Kidney glomerular epithelial cell (primary cell): ENCODE measurements at places on chromosomes 6 and 20.

GRCh38 chr6:37551446-37551845, 51.8 kb upstream of the CCDC167 start:
- DNase-seq = no peak

DNA sequence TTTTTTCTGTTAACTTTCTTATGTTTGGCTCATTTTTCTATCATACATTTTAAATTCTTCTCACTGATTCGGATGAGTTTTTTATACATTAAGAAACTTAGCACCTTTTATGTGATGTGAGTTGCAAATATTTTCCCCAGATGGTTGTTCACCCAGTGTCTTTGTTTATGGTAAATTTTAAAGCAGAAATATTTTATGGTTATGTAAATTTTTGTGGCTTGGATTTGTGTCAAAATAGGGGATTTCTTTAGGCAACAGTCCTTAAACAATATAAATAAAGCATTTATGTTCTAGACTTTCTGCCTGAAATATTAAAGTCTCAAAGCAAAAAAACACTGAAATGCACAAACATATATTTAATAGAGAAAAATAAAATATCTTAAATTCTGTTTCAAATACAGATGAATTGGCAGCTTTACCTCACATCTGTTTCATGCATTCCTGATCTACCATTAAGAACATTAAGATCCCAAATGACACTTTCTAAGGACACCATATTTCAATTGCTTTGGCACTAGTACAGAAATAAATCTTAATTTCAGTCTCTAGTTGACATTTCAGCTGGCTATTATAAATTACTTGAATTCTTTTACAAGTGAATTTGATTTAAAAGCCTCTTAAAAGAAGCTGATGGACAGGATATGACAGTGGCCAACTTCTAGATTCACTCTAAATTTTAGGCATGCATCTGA, 646.6 kb downstream of the HACE1 start:
- no peak for DNase-seq

DNA sequence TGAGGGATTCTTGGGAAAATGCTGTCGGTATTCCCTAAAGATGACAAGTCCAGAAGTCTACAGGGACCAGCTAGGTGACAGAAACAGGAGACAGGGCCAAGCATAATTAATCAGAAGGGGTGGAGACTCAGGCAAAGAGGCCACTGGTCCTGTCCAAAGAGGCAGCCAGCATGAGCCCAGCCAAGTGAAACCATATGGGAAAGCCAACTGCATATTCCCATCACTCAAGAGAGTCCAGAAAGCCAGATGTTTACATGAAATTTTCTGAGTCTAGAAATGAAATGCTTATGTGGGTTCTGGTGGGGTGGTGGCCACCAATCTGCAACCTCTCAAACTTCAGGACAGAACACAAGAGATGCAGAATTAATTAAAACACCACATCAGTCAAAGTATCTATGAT, 74.3 kb downstream of the ANKRD60 start:
- no peak for DNase-seq

- DNase-seq = no peak
Measured at GRCh38 chr6:143896126-143896860, 32.0 kb downstream of the ZC2HC1B start.

- DNase-seq = no peak
Measured at GRCh38 chr6:159234102-159234553, 64.9 kb downstream of the FNDC1 start.

DNA sequence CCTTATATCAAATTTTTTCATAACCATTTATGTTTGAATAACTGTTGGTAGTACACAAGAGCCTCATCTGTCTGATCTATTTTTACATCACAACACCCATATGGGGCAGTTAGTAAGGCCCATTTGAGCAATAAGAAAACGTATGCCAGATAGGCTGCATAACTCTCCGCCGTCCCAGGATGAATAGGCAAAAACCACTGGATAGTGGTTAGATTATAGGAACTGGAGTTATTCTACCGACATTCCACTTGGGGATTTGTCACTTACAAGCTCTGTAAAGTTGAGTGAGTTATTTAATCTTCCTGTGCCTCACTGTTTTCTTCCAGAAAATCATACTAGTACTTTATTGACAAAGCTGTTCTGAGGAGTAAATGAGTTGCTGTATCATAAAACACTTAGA, 881.9 kb downstream of the QKI start:
- no peak for DNase-seq

GRCh38 chr20:49620364-49621240, 52.7 kb upstream of the PTGIS start:
- no peak for DNase-seq

DNA sequence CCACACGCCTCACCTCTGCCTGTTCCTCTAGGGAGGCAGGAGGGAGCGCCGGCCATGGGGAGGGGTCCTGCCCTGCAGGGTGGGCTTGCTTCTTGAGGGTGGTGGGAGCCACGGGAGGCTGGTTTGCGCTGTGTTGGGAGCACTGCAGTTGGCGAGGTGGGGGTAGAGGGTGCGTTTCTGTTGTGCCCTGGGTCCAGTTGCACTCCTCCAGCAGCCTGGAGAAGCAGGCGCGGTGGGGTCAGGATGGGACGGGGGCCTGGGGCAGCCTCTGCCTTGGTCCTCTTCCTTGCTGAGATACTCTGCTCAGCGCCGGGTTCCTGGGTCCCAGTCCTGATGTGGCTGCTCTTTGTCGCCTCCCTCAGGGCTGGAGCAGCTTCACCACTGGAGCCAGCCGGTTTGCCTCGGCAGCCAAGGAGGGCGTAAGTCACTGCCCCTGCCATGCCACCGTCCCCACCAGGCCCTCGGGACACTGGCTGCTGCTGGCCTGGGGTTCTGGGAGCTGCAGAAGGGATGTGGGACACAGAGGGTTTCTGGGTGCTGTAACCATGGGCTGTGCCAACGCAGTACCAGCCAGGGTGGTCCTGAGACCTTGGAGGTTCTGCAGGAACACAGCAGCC, 8.4 kb downstream of the ARFGAP1 start:
- no peak for DNase-seq

- DNase-seq = no peak
Measured at GRCh38 chr6:106255306-106255705, 70.3 kb downstream of the ATG5 start.

DNA sequence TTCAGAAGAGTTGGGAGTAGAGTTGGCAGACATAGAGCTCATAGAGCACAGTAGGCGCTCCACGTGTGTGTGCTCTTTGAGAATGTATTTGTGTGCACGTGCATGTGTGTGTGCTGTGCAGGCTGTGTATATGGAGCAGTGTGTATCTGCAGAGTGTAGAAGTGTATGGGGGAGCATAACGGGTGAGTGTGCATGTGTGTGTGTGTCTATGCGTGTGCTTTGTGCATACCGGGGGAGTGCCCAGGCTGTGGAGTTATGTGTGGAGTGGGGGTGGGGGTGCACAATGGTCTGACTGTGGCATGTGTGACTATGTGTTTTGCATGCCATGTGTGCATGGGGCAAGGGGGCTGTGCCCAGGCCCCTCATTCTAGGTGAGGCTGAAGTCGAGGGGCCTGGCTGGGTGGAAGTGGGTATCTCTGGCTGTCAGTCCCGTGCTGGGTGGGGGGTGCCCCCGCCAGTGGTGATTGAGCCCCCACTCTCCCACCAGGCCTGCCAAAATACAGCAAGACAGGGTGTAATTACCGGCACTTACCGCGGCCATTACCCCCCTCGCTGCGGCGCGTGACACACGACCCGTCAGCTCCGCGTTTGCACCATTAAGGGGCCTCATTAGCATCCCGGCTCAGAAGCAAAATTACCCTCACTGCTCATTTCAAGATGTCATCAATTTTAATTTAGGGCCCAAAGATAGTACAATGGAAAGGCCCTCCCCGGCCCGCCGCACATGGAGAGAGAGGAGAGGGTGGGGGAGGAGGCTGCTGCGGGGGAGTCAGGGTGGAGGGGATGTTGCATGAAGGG, 39.1 kb downstream of the MDFI start:
- no peak for DNase-seq

DNA sequence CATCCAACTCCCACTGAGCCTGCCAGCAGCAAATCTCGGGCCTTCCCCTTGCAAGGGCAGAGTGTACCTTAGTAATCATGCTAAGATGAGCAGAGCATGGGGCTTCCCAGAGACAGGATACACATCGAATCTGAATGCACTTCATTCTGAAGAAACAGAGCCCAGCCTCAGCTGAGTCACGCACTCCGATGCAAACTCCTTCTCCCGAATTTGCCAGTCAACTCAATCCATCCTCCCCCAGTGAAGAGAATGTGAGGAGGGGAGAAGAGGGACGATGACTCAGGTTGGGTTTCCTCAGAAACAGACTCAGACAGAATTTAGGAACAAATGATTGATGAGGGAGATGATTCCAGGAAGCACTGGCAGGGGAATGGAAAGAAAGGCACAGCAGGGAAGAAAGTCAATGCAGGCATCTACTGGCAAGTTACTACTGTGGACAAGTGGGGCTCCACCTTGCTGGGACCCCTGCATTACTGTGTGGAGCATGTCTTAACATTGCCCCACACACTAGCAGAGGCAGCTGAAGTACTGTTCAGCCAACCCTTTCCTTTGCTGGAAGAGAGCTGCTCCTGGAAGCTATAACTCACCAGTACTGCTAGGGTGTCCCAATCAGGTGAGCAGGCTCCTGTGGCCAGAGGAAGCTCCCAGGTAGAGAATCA, 251.6 kb downstream of the ADGB start:
- DNase-seq = peak; percentile 85

DNA sequence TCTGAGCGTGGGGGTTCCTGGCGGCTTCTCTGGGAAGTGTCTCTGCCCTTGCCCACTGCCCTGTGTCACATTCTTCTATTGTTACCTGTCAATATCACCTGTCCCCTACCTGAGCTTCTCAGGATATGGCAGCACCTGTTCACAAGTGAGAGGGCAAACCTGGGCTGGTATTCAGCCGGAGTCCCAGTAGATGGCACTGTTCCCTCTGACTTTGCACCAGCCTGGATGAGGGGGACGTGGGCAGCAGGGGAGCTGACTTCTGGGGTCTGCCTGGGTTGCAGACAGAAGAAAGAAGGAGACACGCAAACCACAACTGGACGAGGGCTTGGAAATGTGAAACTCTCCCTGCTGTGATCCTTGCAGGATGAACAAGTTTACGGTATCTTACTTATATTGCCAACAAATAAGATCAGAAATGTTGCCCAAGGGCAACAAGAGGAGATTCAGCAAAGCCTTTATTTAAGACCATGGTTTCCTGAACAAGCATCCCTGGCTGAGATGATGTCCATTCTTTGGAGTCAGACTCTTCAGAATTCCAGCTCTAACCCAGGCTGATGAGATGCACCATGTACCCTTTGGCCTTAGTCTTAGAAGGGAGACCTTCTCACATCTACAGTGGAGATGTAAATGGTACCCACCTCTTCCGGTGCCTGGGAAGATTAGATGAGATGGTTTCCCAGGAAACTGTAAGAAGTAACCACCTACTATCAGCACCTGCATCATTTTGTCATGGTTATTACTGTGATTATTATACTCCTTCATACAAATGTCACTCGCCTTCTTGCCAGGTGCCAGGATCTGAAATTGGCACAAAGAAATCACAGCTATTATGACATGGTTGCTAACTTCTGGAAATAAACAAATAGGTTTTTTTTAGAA, 400.0 kb upstream of the CDH4 start:
- no peak for DNase-seq

DNA sequence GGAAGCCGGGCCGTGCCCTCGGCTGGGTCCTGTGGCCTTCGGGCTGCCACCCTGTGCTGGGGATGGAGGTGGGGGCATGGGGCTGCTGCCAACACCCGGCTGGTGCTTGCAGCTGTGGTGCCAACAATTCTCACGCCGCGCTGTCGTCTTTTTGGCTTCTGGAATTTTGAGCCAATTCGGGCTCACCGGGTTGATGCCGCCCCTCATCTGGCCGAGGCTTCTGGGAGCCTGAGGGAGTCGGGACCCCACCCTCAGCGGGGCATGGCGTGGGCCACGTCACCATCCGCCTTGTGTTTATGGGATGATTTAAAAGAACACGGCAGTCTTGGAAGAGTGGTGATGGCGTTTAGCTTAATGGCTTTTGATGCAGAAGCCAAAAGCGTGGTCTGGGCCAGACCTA, 8.7 kb upstream of the NPBWR2 start:
- DNase-seq = no peak

DNA sequence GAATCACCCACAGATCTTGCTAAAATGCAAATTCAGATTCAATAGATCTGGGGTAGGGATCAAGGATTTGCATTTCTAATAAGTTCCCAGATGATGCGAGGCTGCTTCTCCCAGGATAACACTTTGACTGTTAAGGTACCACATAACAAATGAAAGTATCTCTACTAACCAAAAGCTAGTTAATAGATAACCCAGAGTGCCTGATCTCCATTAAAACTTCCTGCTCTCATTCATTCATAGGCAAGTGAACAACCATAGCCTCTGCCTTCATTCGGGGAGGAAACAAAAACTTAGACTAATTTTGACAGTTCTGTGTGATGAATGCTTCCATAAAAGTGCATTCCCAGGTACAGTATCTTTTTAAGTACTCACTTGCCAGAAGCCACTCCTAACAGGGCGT, 265.6 kb upstream of the BTBD3 start:
- DNase-seq = peak; percentile 10

DNA sequence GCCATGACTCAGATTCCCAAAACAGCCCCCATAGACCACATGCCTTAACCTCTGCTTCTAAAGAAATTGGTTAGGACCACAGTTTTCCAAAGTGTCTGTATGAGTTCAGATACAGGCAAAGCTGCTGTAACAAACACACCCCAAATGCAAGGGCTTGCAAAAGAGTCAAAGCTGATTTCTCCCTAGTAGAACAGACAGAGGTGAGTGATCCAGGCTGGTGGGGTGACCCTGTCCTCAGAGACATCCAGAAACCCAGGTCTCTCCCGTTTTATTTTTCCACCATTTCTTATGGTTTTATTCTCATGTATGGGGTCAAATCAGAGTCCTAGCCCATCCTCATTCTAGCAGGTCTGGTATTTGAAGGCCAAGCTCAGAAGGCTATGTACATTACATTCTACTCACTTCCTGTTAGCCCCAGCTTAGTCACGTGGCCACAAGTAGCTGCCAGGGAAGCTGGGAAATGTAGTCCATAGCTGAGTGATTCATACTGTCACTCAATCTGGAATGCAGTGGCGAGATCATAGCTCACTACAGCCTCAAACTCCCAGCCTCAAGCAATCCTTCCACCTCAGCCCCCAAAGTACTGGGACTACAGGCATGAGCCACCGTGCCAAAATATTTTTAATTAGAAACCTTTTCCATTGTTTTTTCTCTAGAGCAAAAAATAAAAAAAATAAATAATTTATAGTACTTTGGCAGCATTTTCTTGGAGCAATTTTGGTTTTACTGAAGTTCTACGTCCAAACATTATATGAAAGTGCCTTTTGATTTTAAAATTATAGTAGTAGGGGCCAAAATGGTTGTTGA, 175.2 kb downstream of the ZMYND8 start:
- DNase-seq = peak; percentile 70
